ENCODE measurements at places on chromosomes 3 and 15. TPM values are rescaled to one million over a fixed set of nuclear protein-coding genes. Genes with fewer than 3 reads are reported as not detected.

The NEK4 gene
- total RNA-seq: 27.8 TPM

The CAPN3 gene
- 1.7 TPM for total RNA-seq

The ABCF3 gene
- total RNA-seq: 64.9 TPM

The OSBPL10 gene
- total RNA-seq: 13.5 TPM

The PLSCR4 gene
- total RNA-seq: 23.9 TPM

The TMC3 gene
- total RNA-seq: not detected

The EPHA3 gene
- 5.7 TPM for total RNA-seq

The KBTBD13 gene
- total RNA-seq: not detected

The LNP1 gene
- 4.2 TPM for total RNA-seq

The CXCR6 gene
- 0.28 TPM for total RNA-seq

The NR1I2 gene
- not detected for total RNA-seq

The SYNPR gene
- total RNA-seq: not detected

The MCTP2 gene
- 8.7 TPM for total RNA-seq

The ACP3 gene
- total RNA-seq: 1.3 TPM

The HTR3D gene
- not detected for total RNA-seq

The XCR1 gene
- under 0.01 TPM for total RNA-seq

The EFHB gene
- 0.28 TPM for total RNA-seq

The GOLGA8Q gene
- 1.3 TPM for total RNA-seq

The TRA2B gene
- 123 TPM for total RNA-seq

The GNL3 gene
- total RNA-seq: 122 TPM

The C15orf62 gene
- not detected for total RNA-seq

The FGF12 gene
- 0.09 TPM for total RNA-seq

The SLC12A1 gene
- total RNA-seq: not detected

The MORC1 gene
- not detected for total RNA-seq

The CHRD gene
- total RNA-seq: 1.4 TPM

The NANOGP8 gene
- total RNA-seq: not detected

The MYZAP gene
- 0.18 TPM for total RNA-seq

The ILDR1 gene
- not detected for total RNA-seq

The SLC28A1 gene
- not detected for total RNA-seq

The GHSR gene
- total RNA-seq: not detected

The PP2D1 gene
- not detected for total RNA-seq

The UROC1 gene
- total RNA-seq: not detected

The TERC gene
- total RNA-seq: 37.7 TPM

The TMEM207 gene
- not detected for total RNA-seq

The ARHGEF3 gene
- 27.3 TPM for total RNA-seq

The CTXND1 gene
- total RNA-seq: not detected

The CHD2 gene
- 73.9 TPM for total RNA-seq

The DNAH12 gene
- under 0.01 TPM for total RNA-seq

The RASGRP1 gene
- total RNA-seq: 0.37 TPM

The COL6A5 gene
- total RNA-seq: not detected

The TMEM158 gene
- 35.7 TPM for total RNA-seq

The BDH1 gene
- 5.5 TPM for total RNA-seq

The SPTSSB gene
- total RNA-seq: not detected

The GNAT1 gene
- not detected for total RNA-seq

The FOXB1 gene
- total RNA-seq: not detected

The CYP8B1 gene
- not detected for total RNA-seq

The ATP13A5 gene
- not detected for total RNA-seq

The DHFR2 gene
- total RNA-seq: 4.3 TPM

The SKOR1 gene
- total RNA-seq: 0.09 TPM

The GOLGA8M gene
- total RNA-seq: 0.92 TPM

The CELSR3 gene
- total RNA-seq: 1.00 TPM

The ALDH1L1 gene
- under 0.01 TPM for total RNA-seq

The AGBL1 gene
- not detected for total RNA-seq

The TRIM59 gene
- 15.5 TPM for total RNA-seq

The GOLGA8H gene
- 0.14 TPM for total RNA-seq

Data from smooth muscle cell of bladder (primary cell).